Astrocyte of the spinal cord (primary cell): ENCODE measurements at places on chromosomes 5 and 9.

DNA sequence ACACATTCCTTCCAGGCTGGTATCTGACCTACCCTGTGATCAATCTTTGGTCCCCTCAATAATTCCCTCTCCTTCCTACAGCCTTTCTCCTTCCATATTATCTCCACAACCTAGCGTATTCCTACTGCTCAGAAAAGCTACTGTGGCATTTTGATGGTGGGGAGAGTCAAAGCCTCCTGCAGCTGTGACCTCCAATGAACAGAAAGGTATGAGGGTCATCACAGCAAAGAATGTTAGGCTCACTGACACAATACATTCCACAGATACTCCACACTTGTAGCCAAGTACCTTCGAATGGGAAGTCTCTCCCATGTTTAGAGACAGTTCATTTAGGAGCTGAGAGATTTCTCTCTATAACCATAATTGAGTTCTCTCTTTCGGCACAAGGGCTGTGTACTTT is 5.9 kb downstream of the FBN2 start:
- no peak for DNase-seq

DNA sequence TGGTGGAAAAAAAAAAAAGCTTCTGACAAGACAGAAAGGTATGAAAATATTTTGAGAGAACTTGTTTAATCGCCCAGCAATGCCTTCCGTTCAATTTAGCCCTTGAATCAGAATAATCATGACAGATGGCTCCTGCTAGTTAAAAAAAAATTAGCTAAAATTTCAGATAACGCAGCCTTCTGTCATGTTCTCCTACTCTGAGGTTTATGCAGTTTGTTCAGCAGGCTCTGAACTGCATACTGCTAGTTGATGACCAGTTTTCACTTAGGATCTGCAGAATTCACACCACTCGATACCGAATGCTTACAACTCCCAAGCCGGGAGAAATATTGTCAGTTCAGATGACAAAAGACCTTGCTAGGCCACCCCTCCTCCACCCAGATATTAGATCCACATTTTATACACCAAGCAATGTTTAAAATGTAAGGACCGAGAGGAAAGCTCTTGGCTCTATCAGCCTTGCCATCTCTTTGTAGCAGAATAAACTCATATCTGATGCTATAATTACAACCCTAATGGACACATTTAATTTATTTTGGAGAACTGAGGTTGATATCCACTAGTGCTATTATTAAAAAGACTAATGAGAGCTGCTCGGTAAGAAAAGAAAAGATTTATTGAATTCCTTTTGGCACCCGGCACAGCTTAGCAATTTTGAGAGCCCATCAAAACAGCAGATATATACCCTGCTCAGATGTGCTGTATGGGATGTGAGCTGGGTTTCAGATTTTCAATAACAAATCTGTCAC is 322.8 kb downstream of the GLIS3 start:
- DNase-seq, result no peak

DNA sequence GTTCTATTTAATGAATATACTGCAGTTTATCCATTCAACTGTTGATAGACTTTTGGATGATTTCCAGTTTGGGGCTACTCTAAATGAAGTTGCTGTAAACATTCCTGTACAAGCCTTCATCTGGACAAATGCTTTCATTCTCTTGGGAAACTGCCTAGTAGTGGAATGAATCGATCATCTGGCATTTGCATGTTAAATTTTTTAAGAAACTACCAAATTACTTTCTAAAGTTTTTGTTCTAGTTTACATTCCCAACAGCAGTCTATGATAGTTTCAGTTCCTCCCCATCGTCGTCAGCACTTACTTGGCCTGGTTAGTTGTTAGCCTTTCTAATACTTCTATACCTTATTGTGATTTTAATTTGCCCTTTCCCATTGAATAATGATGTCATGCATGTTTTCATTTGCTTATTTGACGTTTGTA is 306.3 kb downstream of the FER start:
- peak; percentile 36 for DNase-seq

DNA sequence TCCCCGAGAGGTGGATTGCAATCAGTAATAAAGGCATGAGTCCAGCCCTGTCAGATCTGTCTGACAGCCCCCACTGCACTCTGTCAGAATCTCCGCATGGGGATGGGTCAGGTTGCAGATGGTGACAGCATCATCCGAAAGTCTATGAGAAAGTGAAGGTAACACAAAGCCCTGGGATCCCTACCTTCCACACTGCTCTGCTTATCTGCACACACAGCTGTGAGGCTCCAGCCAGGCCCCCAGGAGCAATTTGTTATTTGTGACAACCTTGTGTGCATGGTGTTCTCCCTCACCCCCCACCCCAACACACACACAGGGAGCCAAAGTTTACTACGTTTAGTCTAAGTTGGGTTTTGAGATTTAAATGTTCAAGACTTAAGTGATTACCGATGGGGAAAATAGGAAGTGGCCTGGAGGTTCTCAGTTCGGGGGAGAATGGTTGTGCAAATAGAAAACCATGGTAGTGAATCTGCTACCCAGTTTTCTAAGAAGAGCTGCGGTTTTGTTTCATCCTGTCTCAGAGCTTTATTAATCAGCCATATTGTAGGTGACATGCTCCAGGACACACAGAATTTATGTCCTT is 92.7 kb downstream of the SV2C start:
- DNase-seq, result no peak

GRCh38 chr9:136775191-136775590 is 10.9 kb upstream of the LCN15 start:
- no peak for DNase-seq

DNA sequence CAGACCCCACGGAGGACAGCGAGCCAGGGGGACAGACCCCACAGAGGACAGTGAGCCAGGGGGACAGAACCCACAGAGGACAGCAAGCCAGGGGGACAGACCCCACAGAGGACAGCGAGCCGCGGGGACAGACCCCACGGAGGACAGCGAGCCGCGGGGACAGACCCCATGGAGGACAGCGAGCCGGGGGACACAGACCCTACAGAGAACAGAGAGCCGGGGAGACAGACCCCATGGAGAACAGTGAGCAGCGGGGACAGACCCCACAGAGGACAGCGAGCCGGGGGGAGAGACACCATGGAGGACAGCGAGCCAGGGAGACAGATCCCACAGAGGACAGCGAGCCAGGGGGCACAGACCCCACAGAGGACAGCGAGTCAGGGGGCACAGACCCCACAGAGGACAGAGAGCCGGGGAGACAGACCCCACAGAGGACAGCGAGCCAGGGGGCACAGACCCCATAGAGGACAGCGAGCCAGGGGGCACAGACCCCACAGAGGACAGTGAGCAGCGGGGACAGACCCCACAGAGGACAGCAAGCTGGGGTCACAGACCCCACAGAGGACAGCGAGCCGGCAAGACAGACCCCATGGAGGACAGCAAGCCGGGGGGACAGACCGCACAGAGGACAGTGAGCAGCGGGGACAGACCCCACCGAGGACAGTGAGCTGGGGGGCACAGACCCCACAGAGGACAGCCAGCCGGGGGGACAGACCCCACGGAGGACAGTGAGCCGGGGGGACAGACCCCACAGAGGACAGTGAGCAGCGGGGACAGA is 4.4 kb upstream of the ZDHHC11 start:
- no peak for DNase-seq

GRCh38 chr5:132086277-132086794 is 12.7 kb downstream of the CSF2 start:
- DNase-seq, result peak; percentile 93

DNA sequence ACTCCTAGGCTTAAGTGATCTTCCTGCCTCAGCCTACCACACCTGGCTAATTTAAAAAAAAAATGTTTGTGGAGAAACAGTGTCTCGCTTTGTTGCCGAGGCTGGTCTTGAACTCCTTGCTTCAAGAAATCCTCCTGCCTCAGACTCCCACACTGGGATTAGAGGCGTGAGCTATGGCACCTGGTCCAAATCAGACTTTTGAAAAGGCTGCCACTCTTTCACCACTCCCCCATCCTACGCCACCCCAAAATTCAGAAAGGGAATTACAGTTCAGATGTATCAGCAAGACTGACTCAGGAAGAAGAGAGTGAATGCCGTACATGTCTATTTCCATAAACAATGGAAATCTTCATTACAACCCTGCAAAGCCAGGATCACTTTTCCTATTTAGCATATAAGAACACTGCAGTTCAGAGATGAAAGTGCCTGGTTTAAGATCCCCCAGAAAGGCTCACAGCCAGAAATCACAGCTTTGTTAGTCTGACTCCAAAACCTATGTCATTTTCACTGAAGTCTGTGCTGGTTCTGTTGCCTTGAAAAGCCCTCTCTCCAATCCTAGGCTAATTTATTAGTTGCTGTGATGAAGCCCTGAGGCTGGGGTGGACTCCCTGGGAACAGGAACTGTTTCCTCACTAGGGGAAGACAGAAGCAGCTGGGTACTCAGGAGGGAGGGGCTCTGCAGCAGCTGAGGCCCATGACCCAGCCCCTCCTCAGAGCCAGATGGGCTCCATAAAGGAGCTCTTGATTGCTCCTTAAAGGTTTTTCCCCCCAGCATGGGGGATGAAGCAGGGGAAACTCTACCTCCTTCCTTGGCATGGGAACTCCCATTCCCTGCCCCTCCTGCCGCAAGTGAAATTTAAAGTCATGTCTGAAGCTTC is 3.1 kb downstream of the FBLL1 start:
- no peak for DNase-seq

DNA sequence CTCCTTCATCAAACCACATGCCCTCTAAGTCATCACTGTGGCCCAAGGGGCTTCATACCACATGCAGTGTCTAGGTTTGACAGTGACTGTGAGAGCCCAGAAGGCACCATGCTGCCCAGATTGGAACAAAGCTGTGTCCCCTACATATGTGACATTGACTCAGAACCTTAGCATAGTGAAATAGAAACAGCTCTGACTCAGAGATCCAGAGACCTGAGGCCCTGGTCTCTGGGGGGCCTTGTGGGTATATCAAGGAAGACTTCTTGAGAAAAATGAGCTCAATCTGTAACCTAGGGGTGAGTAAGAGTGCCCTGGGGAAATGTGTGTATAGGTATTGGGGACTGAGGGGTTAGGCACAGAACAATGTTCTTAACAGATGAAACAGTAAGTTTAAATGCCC is 7.1 kb upstream of the ENTREP1 start:
- no peak for DNase-seq

DNA sequence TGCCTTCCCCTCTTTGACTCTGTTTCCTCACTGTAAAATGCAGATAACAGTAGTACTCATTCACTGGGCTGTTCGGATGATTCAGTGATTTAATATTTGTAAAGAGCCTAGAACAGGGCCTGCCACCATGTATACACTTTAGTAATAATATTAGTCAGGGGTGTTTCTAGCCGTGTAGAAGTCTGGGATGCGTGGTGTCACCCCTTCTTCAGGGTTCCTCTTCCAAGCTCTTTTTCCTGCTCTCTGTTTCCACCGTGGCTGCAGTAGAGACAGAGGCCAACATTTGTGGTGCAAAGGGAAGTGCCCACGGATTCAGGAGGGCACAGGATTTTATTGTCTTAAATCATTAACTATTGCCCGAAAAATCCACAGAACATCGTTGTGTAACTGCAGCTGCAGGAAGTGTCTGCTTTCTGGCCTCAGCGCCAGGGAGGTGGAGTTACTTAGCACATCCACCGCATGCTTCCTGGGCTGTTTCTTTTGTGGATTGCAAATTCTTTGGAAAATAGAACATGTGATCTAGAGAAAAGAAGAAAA is 61.7 kb downstream of the TRIO start:
- peak; percentile 89 for DNase-seq

- DNase-seq, result peak; percentile 22
These were observed 92.2 kb upstream of the ADAMTS19 start for GRCh38 chr5:129367883-129368282.

DNA sequence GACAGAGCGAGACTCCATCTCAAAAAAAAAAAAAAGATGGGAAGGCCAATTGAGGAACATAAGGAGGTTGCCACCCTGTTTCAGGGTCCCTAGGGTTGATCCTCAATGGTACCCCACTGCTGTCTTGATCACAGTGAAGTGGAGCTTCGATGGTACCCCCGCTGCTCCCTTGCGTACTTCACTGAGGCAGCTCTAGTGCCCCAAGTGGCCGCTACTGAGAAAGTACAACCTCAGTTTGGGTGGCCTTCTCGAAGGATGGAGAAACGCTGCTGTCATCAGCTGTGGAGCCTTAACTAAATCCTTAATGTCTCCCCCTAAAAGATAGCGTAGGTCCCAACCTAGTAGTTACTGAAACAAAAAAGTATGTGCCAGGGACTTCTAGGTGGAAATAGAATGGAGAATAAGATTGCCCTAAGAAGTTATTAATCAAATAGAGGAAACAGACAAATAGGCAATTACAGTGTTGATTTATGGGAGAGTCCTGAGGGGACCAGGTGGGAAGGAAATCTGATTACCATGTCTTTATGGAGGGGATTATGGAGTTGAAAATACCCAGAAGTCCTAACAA is 6.3 kb downstream of the TESK1 start:
- peak; percentile 38 for DNase-seq

- peak; percentile 37 for DNase-seq
These were observed 731.3 kb downstream of the NR2F1-AS1 start for GRCh38 chr5:92849756-92850155.

DNA sequence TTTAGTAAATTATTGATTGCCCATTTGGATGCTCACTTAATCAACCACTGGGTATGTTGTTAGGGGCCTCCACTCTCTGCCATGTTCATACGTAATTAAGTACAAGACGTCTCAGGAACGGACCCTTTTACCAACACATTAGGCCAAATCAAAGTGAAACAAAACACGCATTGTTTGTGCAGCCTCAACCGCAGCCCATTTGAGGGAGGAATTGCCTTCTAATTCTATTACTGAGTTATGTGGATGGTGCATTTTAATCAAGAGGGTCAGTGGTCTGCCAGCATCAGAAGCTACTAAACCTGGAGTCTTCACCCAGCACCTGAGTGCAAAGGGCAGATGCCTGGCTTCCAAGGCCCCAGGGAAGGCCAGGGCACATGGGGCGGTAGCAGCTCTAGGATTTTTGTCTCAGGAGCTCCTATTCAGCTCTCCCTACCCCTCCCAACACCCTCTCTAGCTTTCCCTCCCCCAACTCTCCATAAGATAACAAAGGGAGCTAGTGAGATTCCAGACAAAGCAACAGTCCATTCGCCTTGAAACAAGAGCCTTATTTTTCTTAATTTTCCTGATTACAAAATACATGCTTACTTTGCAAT is 7.9 kb upstream of the MED27 start:
- DNase-seq, result no peak

DNA sequence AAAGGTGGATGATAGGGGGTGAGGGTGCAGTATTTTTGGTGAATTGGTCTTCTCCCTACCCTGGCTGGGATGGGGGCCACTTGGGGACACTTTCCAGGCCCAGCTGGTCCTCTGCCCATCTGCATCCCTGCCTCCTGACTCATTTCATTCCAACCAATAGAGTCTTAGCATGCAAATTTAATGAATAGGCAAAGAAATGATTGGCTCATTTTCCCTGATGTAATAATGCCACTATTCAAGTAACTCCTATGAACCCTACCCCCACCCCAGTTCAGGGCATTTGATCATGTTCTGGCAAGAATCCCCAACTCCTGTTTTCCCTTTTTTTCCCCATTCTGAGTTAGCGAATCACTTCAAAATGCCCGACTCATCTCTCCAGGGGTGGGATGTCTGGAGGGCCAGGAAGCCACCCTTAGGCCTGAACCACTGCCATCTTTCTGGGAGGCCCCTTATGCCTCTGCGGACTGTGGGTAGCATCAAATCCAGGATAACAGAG is 56.7 kb downstream of the PCDH1 start:
- peak; percentile 69 for DNase-seq
